ENCODE measurements at places on chromosomes 5 and 9.

DNA sequence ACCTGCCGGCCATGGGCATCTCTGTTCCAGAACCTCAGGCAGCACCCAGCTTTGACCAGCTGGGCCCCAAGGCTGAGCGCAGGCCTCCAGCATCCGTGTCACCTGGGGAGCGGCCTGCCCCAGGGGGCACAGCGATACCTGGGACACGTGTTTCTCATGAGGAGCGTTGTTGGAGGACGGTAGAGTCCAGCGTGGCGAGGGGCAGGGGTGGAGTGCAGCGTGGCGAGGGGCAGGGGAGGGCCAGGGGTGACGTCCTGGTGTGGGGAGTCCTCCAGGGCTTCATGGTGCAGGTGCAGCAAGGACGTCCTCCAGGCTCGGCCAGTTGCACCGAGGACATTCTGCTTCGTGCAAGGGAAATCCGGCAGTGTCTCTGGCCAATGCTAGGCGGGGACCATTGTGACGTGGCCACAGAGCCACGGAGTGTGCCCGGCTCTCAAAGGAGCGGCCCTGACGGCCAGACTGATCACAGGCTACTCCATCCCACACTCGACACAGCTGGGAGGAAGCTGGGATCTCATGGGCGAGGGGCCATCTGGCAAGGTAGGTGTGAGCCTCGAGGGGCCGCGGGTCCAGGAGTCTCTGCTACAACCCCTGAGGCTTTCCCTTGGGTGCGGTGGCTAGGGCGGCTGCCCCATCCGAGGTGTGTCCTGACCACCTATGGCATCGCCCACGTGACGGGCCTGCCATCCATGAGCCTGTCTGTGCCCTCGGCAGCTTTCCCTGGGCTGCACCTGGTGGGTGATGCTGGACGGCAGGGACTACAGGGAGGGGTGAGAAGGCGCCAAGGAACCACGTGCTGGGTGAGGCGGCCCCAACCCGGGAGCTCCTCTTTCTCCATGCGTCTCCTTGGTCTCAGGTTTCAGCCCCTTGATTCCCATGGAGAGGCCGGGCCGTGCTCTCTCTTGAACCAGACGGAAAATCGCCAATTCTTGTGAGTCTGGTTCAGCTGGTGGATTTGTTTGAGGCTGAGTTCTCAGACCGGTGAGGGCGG is 33.8 kb downstream of the SLC9A3 start:
- no peak for DNase-seq
- no peaks in the 10 kb centered on the region for H3K4me1 ChIP-seq
- no peaks in the 10 kb centered on the region for H3K36me3 ChIP-seq
- no peaks in the 10 kb centered on the region for H3K27me3 ChIP-seq
- H3K27ac ChIP-seq, result no peak overlapping the region
- no peak overlapping the region for H3K4me3 ChIP-seq

DNA sequence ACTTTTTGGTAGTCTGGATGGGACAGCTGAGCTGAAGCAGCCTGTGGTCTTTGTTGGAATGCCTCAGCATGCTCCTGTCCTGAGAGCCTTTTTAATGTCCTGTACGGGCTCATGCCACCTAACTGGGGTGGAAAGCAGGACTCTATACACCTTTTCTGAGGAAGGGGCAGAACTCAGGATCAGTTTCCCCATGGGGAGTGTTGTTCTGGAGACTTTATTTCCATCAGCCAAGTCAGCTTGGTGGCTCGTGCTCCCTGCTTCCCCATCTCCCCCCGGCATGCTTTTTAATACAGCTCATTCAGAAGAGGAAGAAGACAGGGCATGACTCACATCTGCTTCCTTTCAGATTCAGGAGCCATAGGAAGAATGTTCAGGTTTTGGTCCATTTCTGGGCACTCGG is 5.1 kb upstream of the SEPTIN8 start:
- no peak overlapping the region for H3K4me3 ChIP-seq
- H3K36me3 ChIP-seq, result no peaks in the 10 kb centered on the region
- peaks cover 25% of the 10 kb centered on the region for H3K27me3 ChIP-seq

GRCh38 chr5:78574131-78574673 is 74.4 kb downstream of the LHFPL2 start:
- H3K4me1 ChIP-seq, result no peaks in the 10 kb centered on the region
- H3K27me3 ChIP-seq, result peaks cover 2% of the 10 kb centered on the region
- H3K36me3 ChIP-seq, result no peaks in the 10 kb centered on the region
- DNase-seq, result no peak
- H3K4me3 ChIP-seq, result no peak overlapping the region

DNA sequence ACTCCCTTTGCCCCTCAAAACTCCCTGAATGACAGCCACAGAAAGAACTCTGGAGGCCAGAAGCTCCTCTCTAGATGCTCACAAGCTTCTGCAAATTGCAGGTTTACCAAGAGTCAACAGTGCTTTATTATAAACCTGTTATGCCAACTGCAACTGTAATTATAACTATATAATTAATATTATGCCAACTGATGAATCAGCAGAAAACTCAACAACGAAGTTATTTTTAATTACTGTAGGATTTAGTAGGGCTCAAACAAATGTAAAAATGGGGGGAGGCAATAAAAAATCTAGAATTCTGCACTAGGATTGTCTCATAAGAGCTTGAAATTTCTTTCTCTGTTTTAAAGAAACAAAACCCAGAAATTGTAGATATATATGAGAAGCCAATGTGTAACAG is 37.0 kb upstream of the OR2K2 start:
- DNase-seq, result no peak
- H3K27ac ChIP-seq, result no peak overlapping the region
- H3K4me1 ChIP-seq, result no peaks in the 10 kb centered on the region
- no peaks in the 10 kb centered on the region for H3K27me3 ChIP-seq
- H3K4me3 ChIP-seq, result no peak overlapping the region

- H3K4me1 ChIP-seq, result no peaks in the 10 kb centered on the region
- DNase-seq, result no peak
- no peaks in the 10 kb centered on the region for H3K27me3 ChIP-seq
- H3K27ac ChIP-seq, result no peak overlapping the region
- no peaks in the 10 kb centered on the region for H3K36me3 ChIP-seq
Observed at GRCh38 chr5:2519153-2519552, 232.3 kb downstream of the IRX2 start.

DNA sequence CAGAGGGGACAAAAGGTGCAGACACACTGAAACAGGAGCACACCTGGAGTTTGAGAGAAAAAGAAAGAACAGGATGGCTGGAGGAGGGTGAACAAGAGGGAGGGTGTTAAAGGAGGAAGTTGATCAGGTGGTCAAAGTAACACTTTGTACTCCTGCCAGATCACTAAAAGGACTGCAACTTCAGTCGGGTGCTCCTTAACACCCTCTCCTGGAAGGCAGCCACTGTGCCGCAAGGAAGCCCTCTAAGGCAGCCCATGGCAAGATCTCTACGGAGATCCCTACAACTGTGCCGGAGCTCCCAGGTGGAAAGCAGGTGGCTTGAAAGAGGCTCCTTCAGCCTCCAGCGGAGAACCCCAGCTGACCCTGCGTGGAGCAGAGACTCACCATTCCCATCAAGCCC is 124.4 kb upstream of the MSX2 start:
- H3K36me3 ChIP-seq, result no peaks in the 10 kb centered on the region
- DNase-seq, result no peak
- H3K27me3 ChIP-seq, result peaks cover 6% of the 10 kb centered on the region
- H3K4me1 ChIP-seq, result no peaks in the 10 kb centered on the region
- no peak overlapping the region for H3K27ac ChIP-seq

GRCh38 chr5:147876141-147876540 is 2.4 kb upstream of the SCGB3A2 start:
- no peaks in the 10 kb centered on the region for H3K36me3 ChIP-seq
- no peaks in the 10 kb centered on the region for H3K4me1 ChIP-seq
- H3K4me3 ChIP-seq, result no peak overlapping the region
- H3K27me3 ChIP-seq, result peaks cover 3% of the 10 kb centered on the region
- no peak for DNase-seq

DNA sequence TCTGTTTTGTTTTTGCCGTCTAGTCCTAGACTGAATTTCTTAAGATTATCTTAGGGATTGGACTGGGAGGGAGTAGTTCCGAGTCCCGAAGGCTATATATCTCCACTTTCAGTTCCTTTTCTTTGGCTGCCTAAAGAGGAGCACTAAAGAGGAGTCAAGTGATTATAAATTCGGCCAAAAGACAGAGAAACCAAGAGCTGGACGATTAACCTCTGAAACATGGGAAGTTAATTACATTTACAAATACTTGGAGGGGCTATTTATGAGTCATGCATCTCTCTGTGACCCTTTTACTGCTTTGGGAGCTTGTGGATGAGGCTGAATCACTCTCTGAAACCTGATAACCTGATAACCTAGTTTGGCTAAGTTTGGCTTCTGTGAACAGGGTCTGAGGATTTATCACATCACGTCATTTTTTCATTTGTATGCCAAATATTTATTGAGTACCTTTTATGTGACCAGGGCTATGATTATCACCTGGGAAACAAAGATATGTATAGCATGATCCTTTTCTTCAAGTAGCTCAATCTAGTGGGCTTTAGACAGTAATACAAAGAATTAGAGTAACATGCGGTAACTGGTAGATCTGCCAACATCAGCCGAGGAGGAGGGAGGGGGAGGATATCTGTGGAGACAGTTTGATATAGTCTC is 180.9 kb downstream of the CD180 start:
- no peaks in the 10 kb centered on the region for H3K4me1 ChIP-seq
- no peak for DNase-seq
- H3K4me3 ChIP-seq, result no peak overlapping the region

DNA sequence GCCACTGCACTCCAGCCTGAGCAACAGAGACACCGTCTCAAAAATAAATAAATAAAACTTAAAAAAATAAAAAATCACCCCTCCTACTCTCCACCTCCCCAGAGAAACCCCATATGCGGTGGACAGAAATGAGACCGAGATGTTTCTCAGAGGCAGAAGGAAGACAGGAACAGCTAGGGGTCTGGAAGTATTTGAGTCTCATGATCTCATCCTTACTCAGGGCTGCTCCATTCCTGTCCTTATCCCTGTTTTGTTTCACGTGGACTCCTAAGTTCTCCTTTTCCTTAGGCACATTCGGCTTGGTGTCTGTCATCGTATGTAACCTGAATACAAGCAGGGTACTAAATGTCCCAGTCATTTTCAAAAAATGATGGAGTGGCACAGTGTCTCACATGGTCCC is 76.1 kb downstream of the C9orf50 start:
- no peaks in the 10 kb centered on the region for H3K4me1 ChIP-seq
- DNase-seq, result no peak
- H3K4me3 ChIP-seq, result no peak overlapping the region
- H3K27ac ChIP-seq, result no peak overlapping the region
- H3K27me3 ChIP-seq, result no peaks in the 10 kb centered on the region

DNA sequence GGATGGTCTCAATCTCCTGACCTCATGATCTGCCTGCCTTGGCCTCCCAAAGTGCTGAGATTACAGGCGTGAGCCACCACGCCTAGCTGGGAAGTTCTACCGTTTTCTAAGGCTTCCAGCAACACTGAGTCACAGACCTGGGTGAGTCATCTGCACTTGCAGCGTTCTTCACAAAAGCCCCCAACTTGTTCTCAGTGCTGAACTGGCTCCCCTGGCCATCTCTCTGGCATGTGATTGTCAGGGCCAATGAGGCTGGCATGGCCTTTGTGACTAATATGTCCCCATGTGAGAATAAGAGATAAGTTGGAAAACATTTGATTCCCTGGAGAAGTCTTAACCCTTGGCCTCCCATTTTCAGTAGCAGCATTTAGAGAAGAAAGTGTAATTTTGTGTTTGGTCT is 124.4 kb downstream of the WDR41 start:
- no peaks in the 10 kb centered on the region for H3K27me3 ChIP-seq
- H3K36me3 ChIP-seq, result no peaks in the 10 kb centered on the region
- no peak overlapping the region for H3K27ac ChIP-seq
- H3K4me3 ChIP-seq, result no peak overlapping the region

DNA sequence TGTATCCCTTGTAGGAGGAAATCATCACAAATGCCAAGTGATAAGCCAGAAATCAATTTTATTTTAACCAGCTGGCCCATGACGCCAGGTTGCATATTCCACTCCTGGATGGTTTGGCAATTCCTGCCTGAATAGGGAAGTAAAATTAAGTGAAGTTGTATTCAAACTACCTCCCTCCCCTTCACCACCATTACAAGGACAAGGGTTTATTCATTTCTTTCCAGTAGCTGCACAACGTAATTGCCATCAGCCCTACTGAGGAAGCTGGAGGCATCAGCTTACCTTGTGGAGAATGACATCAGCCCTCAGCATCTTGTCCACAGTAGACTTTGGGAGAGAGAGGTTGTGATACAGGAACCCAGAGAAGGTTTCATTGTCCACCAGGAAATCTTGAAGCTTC is 66.6 kb downstream of the ABCA1 start:
- no peak overlapping the region for H3K27ac ChIP-seq
- no peaks in the 10 kb centered on the region for H3K27me3 ChIP-seq
- H3K4me3 ChIP-seq, result no peak overlapping the region
- no peaks in the 10 kb centered on the region for H3K36me3 ChIP-seq
- H3K4me1 ChIP-seq, result peaks cover 15% of the 10 kb centered on the region

DNA sequence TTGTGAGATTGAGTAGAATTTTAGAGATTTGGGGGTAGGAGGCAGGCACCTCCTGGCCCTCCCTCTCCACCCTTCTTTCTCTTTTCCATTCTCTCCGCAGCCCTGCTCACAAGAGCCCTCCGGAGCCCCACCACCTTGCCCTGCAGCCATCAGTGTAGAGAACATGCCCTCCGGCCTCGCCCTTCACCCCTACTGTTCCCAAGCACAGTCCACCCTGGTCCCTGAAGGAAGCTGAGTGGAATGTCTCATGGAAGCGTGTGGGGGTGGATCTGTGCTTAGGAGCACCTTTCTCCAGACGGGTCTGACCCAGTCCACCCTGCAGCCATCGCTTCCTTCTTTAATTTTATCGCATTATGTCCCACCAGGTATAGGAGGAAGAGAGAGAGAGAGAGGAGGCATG is 267.1 kb downstream of the NSG2 start:
- no peak overlapping the region for H3K27ac ChIP-seq
- DNase-seq, result no peak
- no peak overlapping the region for H3K4me3 ChIP-seq
- H3K27me3 ChIP-seq, result no peaks in the 10 kb centered on the region

DNA sequence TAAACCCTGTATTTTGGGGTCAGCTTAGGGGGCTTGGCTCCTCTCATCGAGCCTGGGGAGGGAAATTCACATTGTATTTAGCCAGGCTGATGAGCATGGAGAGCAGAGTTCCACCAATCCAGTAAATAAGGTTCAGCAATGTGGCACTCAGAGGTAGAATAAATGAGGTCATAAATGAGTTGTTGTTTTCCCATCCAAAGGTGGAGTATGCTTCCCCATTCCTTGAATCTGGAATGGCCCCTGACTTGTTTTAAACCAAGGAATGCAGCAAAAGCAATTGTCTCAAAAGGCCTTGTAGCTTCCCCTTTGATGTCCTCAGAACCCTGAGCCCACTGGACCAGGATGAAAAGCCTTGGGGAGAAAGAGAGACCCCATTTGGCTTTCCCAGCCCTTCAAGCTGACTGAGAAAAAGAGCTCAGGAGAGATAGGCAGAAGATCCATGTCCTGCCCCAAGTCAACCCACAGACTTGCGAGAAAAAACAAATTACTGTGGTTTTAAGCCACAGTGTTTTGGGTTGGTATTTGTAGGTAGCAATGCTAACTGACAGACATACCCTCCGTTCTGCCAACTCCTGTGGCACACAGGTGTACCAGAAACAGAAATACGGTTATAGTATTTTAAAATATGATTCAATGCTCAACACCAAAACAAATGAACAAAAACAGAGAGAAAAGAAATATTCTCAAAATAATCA is 566.0 kb upstream of the DMAC1 start:
- no peak overlapping the region for H3K4me3 ChIP-seq
- no peaks in the 10 kb centered on the region for H3K27me3 ChIP-seq
- H3K27ac ChIP-seq, result peak overlapping the region; percentile 56
- H3K4me1 ChIP-seq, result peaks cover 29% of the 10 kb centered on the region

- H3K27me3 ChIP-seq, result no peaks in the 10 kb centered on the region
- H3K36me3 ChIP-seq, result no peaks in the 10 kb centered on the region
- no peak overlapping the region for H3K27ac ChIP-seq
- no peak overlapping the region for H3K4me3 ChIP-seq
- DNase-seq, result no peak
Observed at GRCh38 chr9:123191260-123191659, 77.1 kb downstream of the STRBP start.

Data from DND-41 (cell line).